Uterine smooth muscle cell (primary cell): ENCODE measurements at places on chromosomes 16 and 17. TPM values are rescaled to one million over a fixed set of nuclear protein-coding genes. Genes with fewer than 3 reads are reported as not detected.

Gene CCL13
- 0.62 TPM in 1 of 2 replicates, not detected in the other for total RNA-seq

Gene CDK5R1
- total RNA-seq, result 1.00 and 1.1 TPM in 2 replicates

Gene SMTNL2
- under 0.01 TPM in 1 of 2 replicates, not detected in the other for total RNA-seq

Gene RNU2-1
- not detected in 2 replicates for total RNA-seq

Gene CORO6
- total RNA-seq, result 4.9 and 12.2 TPM in 2 replicates

Gene RCVRN
- total RNA-seq, result not detected in 2 replicates

Gene RAB40B
- total RNA-seq, result 2.8 and 4.6 TPM in 2 replicates

Gene TVP23A
- 0.12 TPM in 1 of 2 replicates, not detected in the other for total RNA-seq

Gene EME1
- 3.9 and 18.0 TPM in 2 replicates for total RNA-seq

Gene HOXB5
- not detected in 2 replicates for total RNA-seq

Gene PTGES3L
- 0.12 and 0.44 TPM in 2 replicates for total RNA-seq
